CD4-positive, alpha-beta memory T cell (primary cell): ENCODE measurements at places on chromosomes 1 and 21.

- no peak for DNase-seq
Observed at GRCh38 chr1:61419657-61420056, 305.3 kb downstream of the TM2D1 start.

DNA sequence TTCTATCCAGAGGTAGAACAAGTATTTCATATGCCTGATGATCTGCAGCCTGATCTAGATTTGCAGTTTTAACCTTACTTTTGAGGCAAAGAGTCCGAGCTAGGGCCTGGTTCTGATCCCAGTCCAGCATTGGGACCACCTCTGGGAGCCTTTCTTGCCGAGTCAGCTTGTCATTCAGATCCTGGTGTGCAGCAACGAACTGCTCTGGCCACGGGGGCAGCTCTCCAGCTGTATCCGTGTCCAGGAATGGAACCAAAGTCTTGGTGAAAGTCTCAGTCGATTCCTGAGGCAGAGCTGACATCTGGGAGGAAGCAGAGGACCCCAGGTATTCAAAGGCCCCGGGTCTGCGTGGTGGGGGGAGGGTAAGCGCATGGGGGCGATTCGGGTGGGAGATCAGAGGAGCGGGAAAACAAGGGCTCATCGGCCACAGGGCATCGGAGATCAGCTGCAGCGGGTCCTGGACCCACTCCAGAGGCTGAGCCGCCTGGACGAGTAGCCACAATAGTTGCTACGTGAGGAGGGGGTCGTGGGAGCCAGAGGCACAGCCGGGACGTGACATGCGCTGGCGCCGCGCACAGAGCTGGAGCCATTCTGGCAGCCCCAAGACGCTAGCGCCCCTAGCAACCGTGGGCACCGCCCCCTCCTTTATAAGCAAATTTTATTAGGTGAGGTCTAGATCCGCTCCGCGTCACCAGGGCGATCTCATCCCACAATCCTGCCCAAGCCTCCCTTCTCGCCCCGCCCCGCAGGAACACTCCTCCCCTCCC lies 32.4 kb upstream of the BSDC1 start:
- DNase-seq, result no peak

DNA sequence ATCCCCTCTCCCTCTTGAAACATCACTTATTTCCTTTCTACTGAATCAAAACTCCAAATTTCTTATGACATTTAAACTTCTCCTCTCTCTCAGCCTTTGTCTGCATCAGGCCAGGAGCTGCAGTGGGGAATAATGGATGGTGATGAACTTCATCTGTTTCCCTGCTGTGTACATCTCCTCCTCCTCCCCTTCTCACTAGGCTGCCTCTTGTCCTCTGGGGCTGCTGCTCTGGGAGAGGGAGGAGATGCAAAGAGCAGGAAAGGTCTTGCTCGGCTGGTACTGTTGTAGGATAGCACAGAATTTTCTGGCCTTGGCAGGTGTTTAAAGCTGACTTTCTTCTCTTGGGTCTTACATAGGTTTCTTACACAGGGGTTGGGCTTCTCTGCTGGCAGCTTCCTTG lies 31.1 kb upstream of the FMOD start:
- DNase-seq, result no peak

GRCh38 chr1:220884109-220884980 lies 5.1 kb downstream of the HLX start:
- DNase-seq, result no peak
